ENCODE measurements at places on chromosomes 5 and 9. TPM values are rescaled to one million over a fixed set of nuclear protein-coding genes. Genes with fewer than 3 reads are reported as not detected.

The FOXD4L3 gene
- not detected for total RNA-seq

The TMOD1 gene
- total RNA-seq = 1.2 TPM

The SHISAL2B gene
- not detected for total RNA-seq

DNA sequence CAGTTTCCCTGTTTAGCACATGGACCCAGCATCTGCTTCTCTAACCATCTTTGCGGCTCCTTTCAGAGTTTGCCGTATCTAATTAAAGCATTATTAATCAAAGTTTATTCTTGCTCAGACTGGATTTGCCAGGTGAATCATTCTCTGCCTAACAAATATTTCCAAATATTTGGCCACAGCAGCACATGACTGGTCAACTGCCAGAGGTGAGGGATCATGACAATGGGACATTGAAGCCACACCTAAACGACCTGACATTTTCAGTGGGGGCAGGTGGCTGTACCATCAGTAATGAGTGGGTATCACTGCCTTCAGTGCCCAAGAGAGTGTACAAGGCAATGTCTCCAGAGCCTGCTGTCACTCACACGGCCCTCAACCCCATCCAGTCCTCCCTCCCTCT lies 80.4 kb downstream of the DIRAS2 start:
- DNase-seq = no peak

GRCh38 chr5:34042321-34042720 lies 692 bp downstream of the C1QTNF3 start:
- DNase-seq = no peak

DNA sequence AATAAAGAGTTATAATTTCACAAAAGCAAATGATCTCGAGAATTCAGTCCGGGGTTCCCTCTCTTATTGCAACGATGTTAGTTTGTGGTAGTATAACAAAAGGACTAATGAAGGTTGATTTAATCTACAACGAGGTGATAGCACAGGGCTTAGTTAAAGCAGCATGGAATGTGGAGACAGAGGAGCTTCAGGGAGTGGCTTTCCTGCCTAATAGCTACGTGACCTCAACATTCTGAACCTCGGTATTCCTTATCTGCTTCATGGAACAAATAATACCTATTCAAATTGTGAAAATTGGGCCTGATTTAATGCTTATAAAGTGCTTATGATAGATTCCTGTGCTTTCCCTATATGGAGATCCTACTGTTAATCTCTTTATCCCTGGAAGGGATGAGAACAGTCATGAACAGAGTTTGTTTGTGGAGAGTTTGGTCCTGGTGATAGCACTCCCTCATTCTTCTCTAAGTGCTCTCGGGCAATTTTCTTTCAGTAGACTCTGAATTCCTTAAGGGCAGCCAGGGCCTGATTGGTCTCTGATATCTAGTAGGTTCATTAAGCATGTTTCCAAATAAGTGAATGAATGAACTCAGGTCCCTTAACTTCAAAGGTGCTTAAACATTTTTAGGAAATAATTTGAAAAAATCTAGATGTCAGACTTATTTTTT lies 104.1 kb upstream of the TUT7 start:
- no peak for DNase-seq

GRCh38 chr9:107671588-107671987 lies 182.0 kb upstream of the KLF4 start:
- DNase-seq = no peak

GRCh38 chr5:126780165-126780827 lies 3.4 kb downstream of the LMNB1 start:
- no peak for DNase-seq

DNA sequence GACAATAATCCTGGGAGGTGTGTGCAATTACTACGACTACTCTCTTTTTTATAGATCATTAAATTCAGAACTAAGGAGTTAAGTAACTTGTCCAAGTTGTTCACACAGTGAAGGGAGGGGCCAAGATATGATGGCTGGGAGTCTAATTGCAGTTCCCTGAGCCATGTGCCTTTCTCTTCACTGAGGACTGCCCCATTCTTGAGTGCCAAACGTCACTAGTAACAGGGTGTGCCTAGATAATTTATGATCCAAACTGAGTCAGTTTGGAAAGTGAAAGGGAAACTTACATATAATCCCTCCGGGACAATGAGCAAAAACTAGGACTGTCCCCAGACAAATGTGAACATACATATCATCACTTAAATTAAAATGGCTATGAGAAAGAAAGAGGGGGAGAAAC lies 20.2 kb downstream of the IL7R start:
- DNase-seq = no peak

GRCh38 chr5:143006501-143006900 lies 236.3 kb downstream of the ARHGAP26 start:
- no peak for DNase-seq

DNA sequence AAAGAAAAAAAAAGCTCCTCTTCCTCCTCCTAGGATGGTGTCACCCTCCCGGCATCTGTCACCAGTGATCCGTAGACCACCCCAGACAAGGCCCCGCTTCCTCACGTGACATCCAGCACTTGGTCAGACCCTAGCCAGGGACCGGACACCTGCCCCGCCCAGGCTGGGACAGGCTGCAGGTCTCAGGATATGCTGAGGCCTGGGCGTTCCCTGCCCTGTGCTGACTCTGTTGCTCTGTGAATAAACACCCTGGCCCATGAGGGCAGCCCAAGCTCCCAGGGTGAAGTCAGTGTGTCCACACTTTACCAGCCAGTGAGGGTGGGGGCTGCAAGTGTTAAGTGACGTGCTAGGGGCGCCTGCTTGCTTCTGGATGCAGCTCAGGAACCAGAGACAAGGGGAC lies 5.6 kb downstream of the EDF1 start:
- DNase-seq = no peak

GRCh38 chr5:81898403-81898802 lies 73.4 kb upstream of the ATG10 start:
- DNase-seq = no peak

DNA sequence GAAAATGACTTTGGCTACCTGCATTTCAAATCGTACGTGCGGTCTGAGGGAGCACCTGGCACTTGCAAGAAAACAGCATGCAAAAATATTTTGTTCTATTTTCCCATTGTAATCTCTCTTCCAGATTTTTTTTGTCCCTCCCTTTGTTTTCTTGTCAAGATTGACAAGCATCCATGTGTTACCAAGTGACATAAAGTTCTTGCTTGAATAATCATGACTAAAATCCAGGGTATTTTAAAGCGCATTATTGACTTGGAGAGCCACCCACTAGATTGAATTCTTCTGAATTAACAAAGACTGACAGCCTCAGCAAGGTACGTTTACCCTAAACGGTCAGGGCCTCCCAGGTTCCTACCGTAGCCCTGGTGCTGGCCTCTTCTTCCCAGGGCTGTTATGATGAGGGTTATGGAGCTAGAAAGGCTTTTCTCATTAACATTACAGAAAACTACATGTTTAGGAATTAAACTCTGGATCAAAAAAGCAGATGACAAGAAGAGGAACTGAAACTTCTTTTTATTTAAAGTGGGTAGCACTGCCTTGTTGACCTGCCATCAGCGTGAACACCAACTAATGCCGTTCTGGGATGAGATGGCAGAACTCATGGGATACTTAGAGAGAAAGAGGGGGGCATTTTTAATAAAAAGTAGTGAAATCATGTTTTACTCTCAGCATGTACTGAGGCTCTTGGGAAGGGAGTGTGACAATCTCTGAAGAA lies 297.0 kb downstream of the EFNA5 start:
- DNase-seq = no peak

DNA sequence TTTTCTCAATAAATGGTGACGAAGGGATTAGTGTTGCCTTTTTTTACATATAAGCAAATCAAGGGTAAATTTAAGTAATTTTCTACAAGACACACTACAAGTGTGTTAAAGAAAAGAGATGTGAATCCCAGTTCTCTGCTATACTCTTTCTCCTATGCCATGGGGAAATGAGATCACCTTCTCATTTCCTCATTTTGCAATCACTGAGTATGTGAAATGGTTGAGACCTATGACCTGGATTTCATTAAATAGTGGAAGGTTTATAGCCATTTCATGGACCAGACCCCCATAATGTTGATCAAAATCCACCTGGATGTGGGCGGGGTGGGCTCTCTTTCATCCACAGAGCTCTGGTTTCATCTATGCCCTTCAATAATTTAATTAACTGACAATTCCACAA lies 66.9 kb upstream of the SLIT3 start:
- DNase-seq = no peak

GRCh38 chr5:84718377-84718776 lies 333.7 kb upstream of the EDIL3 start:
- no peak for DNase-seq
